ENCODE measurements at places on chromosomes 5 and 9.

- DNase-seq, result no peak
These were observed 3.2 kb upstream of the ANXA1 start for GRCh38 chr9:73148447-73148937.

GRCh38 chr9:33130961-33131789, 36.0 kb downstream of the B4GALT1 start:
- no peak for DNase-seq

- DNase-seq, result no peak
These were observed 164.5 kb downstream of the TMEM38B start for GRCh38 chr9:105858877-105859276.

DNA sequence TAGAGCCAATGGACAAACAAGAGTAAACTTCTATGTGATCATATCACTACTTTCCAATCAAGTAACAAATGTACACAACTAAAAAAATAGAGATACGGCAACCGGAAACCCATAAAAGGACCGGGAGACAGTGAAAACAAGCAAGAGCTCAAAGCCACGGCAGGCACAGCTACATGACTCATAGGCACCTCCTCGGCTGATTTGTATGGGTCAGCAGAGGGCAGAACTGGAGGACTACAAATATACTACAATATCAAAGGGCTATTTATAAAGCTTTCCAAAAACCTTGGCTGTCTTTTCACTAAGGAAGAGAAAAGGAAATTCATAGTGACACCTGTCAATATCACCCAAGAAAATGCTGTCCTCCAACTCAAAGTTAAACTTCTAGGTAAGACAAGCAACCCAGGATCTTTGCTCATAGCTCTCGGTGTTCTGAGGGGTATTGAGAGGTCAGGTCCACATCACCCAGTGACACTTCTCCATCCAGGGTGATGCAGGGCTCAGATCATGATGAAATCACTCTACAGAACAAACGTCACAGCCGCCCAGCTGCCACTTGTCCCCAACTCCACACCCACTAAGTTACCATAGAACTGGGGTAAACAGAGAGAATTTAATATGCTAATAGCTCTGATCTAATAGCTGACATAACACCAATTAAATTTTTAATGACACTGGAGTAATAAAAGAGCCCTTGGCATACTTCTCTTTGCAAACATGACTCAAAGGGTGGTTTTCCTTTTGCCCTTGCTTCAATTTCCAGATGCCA, 41.3 kb downstream of the PFDN1 start:
- DNase-seq, result peak; percentile 51

GRCh38 chr9:123710299-123710698, 219.6 kb downstream of the DENND1A start:
- DNase-seq, result no peak

GRCh38 chr5:112310746-112311145, 108.3 kb downstream of the EPB41L4A start:
- DNase-seq, result no peak

DNA sequence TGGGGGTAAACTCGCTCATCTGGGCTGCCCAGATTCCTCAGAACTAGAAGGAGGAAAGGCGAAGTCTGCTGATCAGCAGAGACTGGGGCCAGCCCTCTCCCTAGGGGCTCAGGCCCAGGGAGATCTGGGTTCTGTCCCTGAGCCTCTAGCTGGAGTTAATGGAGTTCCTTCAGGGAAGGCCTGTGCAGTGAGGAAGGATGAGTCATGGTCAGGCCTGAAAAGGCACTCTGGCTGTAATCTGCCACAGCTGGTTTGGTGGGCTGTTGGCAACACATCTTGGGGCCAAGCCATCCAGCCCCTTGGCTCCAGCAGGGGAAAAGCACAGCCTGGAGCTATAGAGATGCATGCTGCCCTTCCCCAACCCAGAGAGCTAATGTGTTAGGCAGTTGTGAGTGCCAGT, 459.6 kb downstream of the PRELID2 start:
- no peak for DNase-seq

DNA sequence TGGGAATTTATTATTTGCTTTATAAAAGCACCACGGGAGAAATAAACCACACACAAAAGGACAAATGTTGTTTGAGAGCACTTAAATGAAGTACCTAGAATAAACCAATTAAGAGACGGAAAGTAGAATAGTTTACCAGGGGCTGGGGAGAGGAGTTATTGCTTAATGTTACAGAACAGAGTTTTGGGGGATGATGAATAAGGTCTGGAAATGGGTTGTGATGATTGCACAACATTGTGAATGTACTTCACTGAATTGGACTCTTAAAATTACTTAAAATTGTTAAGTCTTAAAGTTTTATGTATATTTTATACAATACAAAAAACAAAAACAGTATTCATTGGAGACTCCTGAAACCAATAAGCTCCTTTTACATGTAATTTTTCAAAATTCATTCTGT, 1.5 kb downstream of the ZBTB43 start:
- no peak for DNase-seq

DNA sequence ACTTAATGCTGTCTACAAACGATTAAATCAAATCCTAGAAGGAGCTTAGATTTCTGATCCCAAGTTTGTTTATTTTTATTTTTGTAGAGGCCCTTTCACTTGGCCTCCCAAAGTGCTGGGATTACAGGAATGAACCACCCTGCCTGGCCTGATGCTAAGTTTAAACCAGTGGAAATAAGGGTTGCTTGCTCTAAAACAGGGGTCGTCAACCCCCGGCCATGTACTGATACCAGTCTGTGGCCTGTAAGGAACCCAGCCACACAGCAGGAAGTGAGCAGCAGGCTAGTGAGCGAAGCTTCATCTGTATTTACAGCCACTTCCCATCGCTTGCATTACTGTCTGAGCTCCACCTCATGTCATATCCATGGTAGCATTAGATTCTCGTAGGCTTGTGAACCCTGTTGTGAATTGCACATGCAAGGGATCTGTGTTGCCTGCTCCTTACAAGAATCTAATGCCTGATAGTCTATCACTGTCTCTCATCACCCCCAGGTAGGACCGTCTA, 11.4 kb downstream of the TTC1 start:
- DNase-seq, result no peak

- no peak for DNase-seq
These were observed 1.1 kb upstream of the FAF2 start for GRCh38 chr5:176446884-176447590.

GRCh38 chr5:142845954-142846398, 75.8 kb downstream of the ARHGAP26 start:
- DNase-seq, result no peak

GRCh38 chr9:124660341-124660801, 110.7 kb downstream of the NR6A1 start:
- DNase-seq, result peak; percentile 76

- no peak for DNase-seq
These were observed 136.3 kb upstream of the ACTBL2 start for GRCh38 chr5:57618767-57619381.

All from midbrain (tissue), 1 donor.